ENCODE measurements at places on chromosomes 1 and 21.
A peak's percentile ranks its signal among the peaks of the same experiment; 100 is the strongest.

GRCh38 chr1:47941609-47942239 is 55.5 kb downstream of the TRABD2B start:
- no peak for DNase-seq

DNA sequence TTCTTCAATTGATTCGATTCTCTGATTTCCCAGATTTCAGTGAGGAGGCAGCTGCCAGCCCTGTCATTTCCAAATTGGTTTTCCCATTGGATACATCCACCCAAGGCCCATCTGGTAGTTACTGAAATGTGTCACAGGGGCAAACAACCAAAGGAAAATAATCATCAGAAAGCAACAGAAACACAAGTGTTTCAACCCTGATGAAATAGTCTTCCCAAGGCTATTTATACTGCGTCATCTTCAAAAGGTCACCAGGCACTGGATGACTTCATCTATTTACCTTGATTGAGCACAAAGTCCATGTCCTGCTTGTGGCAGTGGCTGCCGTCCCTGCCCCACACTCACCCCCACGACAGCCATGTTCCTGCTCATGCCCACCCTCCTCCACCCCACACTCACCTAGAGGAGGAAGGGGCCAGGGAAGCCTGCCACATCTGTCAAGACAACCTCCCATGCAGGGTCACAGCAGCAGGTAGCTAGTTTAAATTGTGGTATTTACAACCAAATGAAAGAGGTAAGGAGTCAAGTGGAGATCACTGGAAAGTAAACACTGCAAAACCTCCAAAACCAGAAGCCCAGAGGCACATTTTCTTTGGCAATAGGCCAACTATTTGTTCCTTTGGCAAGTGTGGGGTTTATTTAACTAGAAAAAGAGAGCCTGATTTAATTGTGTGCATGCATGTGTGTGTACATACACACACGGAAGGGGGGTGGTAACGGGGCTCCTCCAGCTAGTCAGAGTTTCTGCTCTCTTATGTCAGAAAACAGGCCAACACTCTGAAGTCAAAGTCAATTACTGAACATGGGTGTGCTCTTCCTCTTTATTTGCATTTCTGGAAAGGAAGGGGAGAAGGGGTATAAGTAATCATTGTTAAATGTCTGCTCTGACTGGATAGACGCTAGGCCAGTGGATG is 49.5 kb upstream of the RAB4A start:
- no peak for DNase-seq

DNA sequence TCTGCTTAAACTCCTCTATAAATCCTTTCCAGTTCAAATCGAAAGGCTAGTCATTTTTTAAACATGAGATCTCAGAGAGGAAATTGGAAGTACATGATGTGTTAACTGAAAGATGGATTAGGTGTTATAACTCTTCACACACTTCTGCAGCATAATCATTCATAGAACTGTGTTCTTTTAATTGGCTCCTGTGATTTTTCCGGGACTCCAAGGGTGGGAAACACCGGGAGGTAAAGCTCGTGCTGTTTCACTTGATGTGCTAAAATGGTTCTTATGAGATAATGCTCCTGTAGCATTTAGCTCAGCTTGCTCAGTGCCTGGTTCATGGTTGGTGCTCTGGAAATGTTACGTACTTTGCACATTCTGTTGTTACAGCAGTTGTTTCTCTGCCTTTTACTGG is 40.2 kb downstream of the CC2D1B start:
- DNase-seq = no peak

GRCh38 chr1:221994274-221994698 is 252.4 kb upstream of the DUSP10 start:
- no peak for DNase-seq

- DNase-seq = no peak
Observed at GRCh38 chr1:55347866-55348265, 132.7 kb upstream of the USP24 start.

- peak; percentile 56 for DNase-seq
Observed at GRCh38 chr1:171141688-171142415, 43.2 kb upstream of the FMO2 start.

DNA sequence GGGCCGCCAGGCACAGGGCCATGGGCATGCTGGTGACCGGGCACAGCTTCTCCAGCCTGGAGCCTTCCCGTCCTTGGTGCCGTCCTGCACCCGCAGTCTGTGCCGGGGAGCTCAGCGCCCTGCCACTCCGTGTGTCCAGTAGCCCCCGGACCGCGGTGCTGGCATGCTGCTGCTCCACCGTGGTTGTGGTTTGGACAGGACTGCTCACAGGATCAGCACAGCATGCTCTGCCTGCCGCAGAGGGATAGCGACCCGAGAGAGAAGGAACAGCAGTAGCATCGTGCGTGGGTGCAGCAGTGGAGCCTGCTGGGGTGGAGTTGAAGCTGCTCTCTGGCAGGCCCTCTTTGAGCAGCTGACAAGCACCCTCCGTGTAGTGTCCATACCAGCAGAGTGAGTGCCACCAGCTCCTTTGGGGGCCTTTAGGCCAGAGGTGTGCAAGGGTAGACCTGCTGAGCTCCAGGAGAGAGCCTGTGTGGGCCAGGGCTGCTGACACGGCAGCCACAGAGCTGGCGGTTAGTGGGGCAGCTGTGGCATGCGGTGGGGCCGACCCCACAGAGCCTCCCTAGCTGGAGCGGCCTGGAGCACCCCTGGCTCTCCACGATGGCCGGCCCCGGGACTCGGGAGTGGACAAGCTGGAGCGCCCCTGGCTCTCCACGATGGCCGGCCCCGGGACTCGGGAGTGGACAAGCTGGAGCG is 6.4 kb upstream of the PCBP3 start:
- no peak for DNase-seq

GRCh38 chr1:6077919-6078318 is 32.2 kb downstream of the KCNAB2 start:
- no peak for DNase-seq

DNA sequence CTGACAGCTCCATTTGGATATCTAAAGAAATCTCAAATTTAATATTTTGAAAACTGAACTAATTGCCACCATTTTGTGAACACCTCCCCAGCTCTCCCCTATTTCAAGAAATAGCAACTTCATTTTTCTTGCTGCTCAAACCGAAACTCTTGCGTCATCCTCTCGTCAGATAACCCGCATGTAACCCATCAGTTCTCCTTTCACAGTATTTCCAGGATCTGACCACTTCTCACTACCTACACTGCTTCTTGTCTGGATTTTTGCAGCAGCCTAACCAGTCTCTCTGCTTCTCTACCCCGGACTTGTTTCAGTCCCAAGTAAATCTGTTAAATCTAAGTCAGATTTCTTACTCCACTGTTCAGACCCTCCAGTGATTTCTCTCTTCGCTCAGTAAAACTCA is 75.6 kb downstream of the MTR start:
- no peak for DNase-seq

DNA sequence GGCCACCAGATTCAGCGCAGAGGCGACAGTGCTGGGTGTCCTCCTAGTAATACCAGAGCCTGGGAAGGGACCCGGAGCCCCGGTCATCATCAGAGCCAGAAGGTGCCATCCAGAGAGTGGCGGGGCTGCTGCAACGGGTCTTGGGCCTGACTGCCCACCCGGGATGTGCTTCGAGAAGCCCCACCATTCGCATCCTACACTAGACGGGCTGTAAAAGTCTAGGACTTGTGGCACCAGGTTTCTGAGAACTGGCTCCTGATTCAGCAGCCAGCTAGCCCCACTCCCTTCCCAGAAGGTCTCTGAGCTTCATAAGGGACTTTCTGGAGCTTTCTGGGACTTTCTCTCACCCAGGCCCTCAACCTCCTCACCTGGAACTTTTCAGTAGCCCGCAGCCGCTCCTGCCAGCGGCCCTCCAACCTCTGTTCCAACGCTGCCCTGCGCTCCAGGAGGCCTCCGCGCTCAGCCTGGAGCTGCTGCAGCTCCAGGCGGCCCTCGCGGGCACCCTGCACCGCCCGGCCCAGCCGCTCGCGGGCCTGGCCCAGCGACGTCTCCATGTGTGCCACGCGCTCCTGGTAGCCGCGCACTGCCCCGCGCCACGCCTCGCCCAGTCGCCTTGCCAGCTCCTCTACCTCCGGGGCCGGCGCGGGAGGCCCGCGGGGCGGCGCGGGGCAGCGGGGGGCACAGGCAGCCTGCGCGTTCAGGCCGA is 940 bp downstream of the NES start:
- DNase-seq = no peak

GRCh38 chr1:180571832-180572636 is 13.3 kb downstream of the OVAAL start:
- DNase-seq = no peak

DNA sequence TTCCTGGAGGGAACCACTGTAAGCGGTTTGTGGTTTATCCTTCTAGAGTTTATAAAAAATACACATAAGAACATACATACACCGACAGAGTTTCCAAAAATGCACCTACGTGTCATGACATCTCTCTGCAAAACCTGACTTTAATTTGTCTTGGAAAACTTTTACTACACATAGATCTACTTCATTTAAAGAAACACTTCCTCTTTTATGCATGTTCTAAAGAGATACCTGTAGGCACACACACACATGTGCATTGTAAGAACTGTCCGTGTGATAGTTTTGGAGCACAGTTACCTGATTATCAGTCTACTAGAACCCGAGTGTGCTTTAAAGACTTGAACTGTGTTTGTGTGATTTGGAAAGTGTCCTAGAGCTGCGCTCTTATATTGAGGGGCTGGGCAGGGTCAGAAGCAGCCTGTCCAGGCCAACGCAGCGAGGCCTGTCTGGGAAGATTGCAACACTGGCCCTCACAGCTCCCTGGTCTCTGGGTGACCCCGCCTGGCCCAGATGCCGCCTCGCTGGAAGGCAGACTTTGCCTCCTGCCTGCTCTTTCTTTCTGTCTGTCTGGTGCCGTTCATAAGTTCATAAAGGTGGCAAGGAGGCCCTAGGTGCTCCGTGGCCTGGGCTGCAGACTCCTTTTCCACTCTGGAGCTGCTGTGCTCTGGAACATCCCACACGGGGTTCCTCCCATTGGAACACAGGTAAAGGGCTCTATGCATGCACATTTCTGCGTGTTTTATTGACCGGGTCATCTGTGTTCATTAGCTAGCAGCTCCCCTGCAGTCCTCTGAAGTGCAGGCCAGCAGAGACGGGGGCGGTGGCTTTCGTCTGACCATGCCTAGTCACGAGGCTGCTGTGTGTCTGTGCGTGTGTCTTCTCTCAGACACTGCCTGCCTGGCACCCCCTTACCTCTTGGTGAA is 46.3 kb downstream of the AGPAT3 start:
- no peak for DNase-seq

GRCh38 chr1:54254055-54254454 is 54.1 kb downstream of the MRPL37 start:
- DNase-seq = no peak

DNA sequence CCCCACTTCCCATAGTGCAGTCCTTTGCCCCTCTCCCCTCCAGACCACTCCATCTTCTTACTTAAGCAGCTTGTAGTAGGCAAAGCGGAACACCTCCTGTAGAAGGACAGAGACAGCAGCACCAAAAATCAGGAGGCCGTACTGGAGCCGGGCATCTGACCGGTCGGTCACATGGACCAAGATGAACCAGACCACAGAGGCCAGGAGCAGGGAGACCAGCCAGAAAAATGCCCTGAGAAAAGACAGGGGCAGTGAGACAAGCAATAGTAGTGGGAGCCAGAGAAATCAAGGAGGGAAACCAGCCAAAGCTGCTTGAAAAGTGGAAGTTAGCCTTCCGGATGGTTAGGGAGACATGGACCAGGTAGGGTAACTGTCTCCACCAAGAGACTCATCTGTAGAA is 920 bp downstream of the APH1A start:
- DNase-seq = no peak

- no peak for DNase-seq
Observed at GRCh38 chr1:42961312-42962091, 2.8 kb upstream of the SLC2A1 start.

DNA sequence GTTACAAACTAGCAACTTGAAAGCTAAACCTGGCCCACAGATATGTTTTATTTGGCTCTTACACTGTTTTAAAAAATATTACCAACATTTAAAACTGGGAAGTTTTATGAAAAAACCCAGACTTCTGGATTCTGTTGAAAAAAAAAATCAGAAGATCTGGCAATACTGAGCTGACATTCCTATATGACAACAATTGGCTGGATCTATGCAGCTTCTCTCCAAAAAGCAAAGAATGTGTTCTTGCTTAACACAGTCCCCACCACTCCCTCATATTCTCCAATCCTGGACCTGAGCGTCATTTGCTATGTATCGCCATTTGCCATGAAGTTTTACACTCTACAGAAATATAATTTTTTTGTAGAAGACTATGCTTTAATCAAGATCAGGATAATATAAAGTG is 859.6 kb downstream of the LTN1 start:
- no peak for DNase-seq

GRCh38 chr1:160624464-160624863 is 22.4 kb downstream of the SLAMF1 start:
- no peak for DNase-seq

DNA sequence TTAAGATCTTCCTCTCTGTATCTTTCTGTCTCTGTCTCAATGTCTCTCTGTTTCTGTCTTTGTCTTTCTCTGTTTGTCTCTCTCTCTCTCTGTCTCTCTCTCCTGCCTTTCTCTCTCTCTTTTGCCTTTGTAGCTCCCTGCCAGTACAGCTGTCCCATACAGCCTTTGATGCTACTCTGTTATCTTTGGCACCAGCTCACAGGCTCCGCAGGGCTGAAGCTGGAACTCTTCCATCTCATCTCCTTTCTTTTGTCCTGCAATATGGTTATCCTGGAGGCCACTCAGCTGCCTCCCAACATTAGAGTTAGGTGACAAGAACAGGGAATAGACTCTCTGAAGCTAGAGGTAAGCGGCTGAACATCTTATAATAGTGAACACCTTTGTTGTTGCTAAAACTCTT is 354.3 kb upstream of the NEGR1 start:
- no peak for DNase-seq

DNA sequence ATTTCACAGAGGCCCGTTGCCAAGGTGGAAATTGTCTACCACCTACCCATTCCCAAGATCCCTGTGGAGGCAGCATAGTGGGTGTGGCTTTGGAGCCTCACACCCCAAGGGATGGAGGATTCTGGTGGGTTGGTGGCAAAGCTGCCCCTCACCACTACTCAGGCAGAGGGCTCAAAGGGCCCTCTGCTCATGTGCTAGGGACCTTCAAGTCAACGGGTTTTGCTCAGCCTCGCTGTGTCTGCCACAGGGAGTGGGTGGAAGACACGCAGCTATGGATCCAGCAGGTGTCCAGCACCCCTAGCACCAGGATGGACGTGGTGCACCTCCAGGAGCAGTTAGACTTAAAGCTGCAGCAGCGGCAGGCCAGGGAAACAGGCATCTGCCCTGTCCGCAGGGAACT is 2.3 kb downstream of the DNALI1 start:
- DNase-seq = no peak

- no peak for DNase-seq
Observed at GRCh38 chr1:81327103-81327710, 473.5 kb upstream of the ADGRL2 start.

DNA sequence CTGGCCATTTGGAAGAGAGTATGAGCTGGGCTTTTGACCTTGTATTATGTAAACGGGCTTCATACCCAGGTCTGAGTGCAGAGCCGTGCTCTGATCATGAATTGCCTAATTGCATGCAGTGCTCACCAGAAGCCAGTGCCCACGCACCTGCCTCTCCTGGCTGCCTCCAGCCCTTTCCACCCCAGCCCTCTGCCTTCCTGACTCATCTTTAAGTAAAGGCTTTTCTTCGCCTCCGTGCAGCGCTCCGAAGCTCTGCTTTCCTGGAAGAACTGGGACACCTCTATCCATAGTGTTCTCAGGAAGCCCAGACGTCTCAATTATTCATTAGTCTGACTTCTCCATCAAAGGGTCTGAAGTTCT is 413.7 kb downstream of the PTPRU start:
- no peak for DNase-seq

Measured in Right ventricle myocardium superior (tissue), 1 donor.